Activated CD8-positive, alpha-beta memory T cell treated with anti-CD3 and anti-CD28 coated beads for 4 hours (primary cell): ENCODE measurements at places on chromosomes 3 and 15.

- DNase-seq = no peak
Observed at GRCh38 chr3:87900061-87900460, 158.7 kb downstream of the CGGBP1 start.

- peak; percentile 33 for DNase-seq
Observed at GRCh38 chr3:71726146-71726545, 944 bp upstream of the EIF4E3 start.

- no peak for DNase-seq
Observed at GRCh38 chr15:32970847-32971246, 223.7 kb downstream of the FMN1 start.

DNA sequence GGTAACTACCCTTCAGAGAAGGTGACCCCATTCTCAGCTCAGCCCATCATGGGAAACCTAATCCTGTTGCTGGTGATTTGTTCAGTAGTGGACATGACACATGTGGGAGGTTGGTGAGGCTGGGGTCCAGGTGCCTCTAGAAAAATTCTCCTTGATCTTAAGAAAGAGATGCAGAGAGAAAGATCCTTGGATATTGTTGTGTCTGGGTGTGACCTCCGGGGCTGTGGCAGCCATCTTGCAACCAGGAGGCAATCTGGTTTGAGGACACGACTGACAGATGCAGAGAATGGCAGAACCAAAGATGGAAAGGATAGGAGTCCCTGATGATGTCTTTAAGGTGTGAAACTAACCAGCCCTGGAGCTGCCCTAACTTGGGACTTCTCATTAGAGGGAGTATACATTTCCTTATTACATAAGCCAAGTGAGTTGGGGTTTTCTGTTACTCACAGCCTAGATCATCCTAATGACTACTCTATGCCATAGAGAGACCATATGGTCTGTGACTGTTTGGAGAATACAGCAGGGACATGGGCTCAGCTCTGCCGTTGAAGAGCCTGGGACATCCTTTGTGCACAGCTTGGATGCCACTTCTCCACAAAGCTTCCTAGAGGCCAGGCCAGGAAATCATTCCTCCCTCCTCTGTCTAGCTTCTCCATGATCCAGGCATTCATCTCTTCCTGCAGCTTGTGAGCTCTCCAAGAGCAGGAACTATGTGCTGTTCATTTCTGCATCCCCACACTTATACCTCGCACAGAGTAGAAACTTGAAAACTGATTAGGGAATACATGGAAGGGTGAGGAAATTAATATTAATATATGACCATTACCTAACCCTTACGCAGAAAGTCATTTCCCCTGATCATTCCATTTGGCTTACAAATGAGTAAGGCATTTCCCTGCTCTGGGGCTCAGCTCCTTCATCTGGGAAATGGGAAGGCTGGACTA is 45.9 kb downstream of the HRH1 start:
- no peak for DNase-seq

DNA sequence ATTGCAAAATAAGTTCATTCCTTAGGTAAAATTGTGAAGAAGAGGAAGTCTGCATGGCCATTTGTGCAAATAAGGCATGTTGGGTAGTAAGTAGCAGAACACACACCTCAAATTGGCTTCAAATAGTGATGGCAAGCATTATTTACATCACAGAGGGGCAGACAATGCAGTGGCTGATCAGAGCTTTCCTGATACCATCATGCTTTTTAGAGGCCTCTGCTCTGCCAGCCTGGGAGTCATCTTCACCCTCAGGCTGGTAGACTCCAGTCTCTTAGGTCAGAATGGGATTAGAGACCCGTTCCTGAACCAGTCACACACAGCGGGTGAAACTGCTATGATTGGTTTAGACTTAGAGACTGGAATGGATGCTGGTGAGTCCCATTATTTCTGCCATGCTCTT is 396.0 kb upstream of the MCTP2 start:
- DNase-seq = no peak

DNA sequence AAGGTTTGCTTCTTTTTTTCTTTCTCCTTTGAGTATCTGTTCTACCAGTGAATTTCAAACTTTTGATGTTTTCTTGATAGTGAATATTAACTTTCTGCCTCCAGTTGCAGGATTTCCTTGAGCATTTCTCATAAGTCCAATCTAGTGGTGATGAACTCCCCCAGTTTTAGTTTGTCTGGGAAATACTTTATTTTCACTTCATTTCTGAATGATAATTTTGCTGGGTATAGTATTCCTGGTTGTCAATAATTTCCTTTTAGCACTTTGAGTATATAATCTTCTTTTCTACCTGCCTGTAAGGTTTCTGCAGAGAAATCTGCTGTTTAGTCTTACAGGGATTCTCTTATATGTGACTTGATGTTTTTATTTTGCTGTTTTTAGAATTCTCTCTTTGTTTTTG is 21.0 kb downstream of the TPRG1 start:
- DNase-seq = no peak

DNA sequence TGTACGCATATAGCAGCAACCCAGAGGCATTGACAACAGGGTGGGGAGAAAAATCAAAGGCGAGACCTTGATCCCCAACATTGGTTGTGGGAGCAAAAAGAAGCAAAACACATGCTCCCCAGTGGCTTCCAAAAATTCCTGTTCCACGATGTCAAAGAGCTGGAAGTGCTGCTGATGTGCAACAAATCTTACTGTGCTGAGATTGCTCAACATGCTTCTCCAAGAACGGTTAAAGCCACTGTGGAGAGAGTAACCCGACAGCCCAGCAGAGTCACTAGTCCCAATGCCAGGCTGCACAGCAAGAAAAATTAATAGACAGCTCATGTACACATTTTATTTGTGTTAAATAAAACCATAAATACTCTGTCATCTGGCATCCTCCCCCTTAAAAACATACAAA is 179.9 kb upstream of the PFN2 start:
- no peak for DNase-seq

GRCh38 chr3:185250247-185250646 is 3.6 kb downstream of the EHHADH start:
- DNase-seq = no peak

- no peak for DNase-seq
Observed at GRCh38 chr3:71360764-71361163, 222.8 kb downstream of the FOXP1 start.

DNA sequence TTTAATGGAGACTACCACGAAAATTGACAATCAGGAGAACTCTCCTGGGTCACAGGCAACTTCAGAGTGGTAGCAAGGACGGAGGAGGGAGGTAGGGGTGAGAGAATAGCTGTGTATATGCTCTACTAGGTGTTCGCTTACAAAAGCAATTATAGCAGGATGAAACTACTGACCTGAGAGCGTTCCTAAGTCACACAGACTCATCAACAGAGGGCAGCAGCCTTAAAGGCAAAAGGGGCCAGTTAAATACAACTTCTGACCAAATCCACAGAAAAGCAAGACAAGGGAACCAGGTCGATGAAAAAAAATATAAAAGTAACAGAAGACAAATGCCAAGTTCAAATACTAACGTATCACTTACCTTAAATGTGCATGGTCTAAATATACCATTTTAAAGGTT is 894.6 kb downstream of the PLOD2 start:
- no peak for DNase-seq
